ENCODE measurements at places on chromosomes 4 and X.

- no peak for DNase-seq
These were observed 789.0 kb downstream of the TECRL start for GRCh38 chr4:63620271-63620670.

DNA sequence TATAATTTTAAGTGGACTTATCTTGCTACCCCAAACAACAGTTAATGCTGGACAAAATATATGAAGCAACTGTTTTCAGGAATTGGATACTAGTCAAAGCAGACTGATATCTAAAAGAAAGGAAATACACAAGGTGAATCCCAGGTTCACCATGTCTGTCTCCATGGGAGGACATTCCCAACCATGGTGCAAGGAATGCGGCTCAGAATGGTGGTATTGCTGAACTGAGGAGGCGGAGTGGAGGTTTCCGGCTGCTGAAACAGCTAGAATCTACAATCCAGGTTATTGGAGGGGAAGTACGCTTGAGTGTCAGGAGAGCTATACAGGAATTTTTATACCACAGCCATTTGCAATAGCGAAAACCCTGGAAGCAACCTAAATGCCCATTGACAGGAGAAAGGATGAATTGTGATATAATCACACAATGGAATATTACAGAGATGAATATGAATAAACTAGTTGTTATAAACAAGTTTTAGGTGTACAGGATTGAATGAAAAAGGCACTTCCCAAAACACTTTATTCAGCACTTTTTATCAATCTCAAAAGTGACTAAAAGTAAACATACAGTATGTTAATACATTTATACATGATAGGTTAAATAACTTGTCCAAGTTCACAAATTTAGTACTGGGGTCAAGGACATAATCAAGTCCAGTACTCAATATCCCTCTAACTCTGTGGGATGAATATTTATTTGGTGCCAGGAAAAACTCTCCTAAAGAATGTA lies 9.0 kb downstream of the HMGB2 start:
- DNase-seq: no peak

DNA sequence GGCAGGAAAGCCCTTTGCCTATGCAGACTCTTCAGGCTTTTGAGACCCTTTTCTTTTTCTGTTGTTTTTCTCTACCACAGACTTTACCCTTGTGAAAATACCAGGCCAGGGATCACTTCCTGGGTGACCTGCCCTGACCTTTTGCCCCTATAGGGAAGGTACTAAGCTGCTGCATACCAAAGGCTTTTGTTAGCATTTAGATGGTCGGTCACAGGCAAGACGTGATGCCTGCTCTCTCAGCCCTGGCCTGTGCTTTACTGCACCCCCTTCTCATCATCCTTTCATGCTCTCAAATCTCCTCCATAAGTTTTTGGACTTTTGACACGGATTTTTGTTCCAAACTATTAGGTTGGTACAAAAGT lies 98.2 kb downstream of the ARHGAP10 start:
- DNase-seq: no peak

DNA sequence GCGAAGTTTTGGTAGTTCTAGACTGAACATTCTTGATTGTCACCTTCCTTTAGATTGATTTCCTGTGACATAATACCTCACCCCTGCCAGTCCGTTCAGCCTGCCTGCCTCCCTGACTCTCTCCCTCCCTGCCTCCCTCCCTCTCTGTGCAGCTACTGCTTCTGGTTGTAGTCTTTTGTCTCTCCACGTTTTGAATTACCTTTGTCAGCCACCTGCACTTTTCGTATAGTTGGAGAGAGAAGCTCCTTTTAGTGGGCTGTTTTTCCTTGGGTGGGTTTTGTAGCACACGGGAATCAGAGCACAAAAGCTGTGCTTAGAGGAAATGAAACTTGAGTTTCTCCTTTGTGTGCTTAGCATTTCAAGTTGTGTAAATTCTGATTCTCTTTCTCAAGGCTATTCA lies 32.6 kb upstream of the MSMO1 start:
- no peak for DNase-seq

DNA sequence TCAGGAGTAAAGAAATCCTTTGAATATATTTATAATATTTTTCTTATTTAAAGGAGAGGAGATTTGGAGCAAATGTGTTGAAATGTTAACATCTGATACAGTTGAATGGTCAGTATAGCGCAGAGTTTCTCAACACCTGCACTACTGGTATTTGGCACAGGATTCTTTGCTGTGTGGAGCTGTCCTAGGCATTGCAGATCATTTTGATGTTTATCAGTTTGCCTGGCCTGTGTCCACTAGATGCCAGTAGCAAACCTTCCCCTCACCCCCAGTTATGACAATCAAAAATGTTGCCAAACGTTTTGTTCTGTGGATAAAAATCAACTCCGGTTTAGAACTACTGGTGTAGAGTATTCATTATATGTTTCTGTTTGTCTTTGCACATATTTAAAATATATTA lies 765.3 kb upstream of the SLIT2 start:
- DNase-seq: no peak

DNA sequence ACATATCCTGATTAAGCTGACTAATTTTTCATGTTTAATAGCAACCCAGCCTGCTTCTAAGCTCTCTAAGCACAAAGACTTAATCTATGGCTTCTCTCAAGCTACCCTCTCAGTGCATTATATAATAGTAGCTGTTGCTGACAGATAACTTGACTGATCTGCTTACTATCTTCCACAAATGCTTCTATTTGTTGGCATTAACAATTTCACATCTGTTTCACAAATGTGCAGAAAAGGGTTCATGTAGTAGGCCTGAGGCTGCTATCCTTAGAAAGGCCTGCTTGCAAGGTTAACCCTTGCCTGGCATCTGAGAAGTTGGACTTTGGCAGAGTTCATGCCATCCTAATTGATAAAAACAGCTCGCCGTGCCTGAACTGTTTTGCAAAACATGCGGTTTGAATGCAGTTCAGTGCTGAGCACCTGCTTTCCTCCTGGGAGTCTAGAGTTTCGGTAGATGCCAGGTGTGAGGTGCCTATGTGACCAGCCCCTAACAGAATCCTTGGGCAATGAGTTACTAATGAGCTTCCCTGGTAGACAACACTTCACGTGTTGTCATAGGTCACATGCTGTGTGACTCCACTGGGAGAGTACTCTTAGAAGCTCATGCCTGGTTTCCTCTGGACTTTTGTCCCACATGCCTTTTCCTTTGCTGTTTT lies 68.4 kb downstream of the NSG1 start:
- DNase-seq: no peak

GRCh38 chr4:147052361-147052760 lies 106.7 kb upstream of the TTC29 start:
- no peak for DNase-seq

DNA sequence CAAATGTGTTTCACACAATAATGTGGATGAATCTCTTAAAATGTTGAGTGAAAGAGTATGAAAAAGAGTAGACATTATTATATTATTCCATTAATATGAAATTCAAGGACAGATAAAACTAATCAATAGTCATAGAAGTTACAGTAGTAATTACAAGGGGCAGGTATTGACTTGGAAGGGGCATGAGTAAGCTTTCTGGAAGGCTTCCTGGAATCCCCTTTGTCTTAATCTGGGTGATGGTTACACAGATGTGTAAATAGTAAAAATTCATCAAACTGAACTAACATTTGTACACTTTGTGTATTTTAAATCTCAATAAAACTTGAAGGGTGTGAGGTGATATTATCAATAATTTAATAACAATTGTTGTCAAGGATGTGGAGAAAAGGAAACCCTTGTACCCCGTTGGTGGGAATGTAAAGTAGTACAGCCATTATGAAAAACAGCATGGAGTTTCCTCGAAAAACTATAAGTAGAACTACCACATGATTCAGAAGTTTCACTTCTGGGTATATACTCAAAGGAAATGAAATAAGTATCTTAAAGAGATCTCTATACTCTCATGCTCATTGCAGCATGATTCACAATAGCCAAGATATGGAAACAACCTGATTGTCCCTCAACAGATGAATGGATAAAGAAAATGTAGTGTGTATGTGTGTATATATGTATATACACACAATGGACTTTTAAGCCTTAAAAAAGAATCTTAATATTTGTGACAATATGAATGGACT lies 96.9 kb upstream of the MID1IP1 start:
- DNase-seq: no peak

DNA sequence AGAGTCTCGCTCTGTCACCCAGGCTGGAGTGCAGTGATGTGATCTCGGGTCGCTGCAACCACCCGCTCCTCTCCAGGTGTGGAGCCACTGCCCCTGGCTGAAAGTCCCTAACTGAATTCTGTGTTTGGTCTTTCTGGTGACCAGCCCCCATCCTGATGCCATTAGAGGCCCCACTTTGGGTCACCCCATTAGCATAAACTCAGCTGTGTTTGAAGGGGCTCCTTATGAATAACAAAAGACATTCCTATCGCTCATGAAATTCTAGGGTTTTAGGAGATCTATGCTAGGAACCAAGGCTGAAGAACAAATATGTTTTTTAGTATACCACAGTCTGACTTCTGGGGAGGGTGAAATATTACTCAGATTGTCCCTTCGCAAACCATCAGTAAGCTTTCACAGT lies 652.9 kb downstream of the ADGRL3 start:
- DNase-seq: no peak

GRCh38 chr4:182448281-182449151 lies 205.3 kb downstream of the TENM3 start:
- no peak for DNase-seq

DNA sequence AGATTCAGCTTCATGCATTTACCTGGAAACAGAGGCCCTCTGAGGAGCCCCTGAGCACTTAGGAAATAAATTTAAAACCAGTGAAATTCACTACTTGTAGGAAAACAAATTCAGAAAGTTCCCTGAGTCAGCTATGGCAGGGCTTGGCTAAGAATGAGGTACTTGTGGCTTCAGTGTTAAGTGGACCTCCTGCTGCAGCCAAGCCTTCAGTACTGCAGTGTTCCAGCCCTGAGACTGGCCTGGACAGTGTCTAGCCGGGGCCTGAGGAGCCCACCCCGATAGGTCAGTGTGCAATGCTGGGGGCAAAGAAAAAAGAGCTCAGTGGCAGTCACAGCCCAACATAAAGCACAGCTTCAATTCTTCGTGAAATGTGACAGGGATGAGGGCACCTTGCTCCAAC lies 41.9 kb downstream of the F11 start:
- DNase-seq: no peak

- no peak for DNase-seq
These were observed 54.8 kb downstream of the DHRSX start for GRCh38 chrX:2445662-2446623.

GRCh38 chr4:81906905-81907304 lies 435.2 kb upstream of the RASGEF1B start:
- no peak for DNase-seq

DNA sequence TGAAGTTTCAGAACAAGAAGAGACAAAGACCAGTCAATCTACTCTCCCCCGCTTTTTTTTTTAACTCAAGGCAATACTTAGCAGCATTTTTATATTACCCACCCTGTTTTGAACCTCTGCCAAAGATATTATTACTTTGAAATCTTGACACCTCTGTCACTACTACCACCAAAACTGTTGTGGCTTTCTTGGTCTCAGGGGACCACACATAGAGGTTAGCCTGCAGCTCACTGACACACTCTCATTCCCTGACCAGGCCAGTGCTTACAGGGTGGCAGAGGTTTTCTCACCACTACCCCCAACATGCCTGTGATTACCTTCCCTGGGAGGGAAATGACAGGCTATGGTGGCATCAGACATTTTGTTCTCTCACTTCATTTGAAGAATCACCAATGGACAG lies 137.4 kb upstream of the STIM2 start:
- no peak for DNase-seq

DNA sequence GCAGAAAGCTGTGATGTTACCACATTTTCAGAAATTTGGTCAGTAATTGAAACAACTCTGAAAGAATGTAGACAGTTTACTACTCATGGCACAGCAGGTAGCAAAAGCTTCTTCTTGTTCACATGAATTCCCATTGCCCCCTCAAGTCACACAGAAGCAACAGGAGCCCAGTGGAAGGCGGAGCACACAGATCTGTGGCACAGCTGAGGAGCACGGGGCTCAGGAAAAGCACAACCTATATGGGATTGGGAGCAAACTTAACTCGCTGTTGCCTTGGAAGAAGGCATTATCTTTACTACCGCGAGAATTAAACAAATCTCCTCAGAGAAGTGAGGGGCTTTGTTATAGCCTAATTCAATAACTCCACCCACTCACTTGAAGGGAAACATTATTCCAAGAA lies 358.5 kb downstream of the SPOCK3 start:
- DNase-seq: no peak

GRCh38 chr4:95198961-95199360 lies 349.8 kb downstream of the UNC5C start:
- no peak for DNase-seq

GRCh38 chr4:158193171-158193749 lies 17.0 kb upstream of the TMEM144 start:
- DNase-seq: peak; percentile 9

DNA sequence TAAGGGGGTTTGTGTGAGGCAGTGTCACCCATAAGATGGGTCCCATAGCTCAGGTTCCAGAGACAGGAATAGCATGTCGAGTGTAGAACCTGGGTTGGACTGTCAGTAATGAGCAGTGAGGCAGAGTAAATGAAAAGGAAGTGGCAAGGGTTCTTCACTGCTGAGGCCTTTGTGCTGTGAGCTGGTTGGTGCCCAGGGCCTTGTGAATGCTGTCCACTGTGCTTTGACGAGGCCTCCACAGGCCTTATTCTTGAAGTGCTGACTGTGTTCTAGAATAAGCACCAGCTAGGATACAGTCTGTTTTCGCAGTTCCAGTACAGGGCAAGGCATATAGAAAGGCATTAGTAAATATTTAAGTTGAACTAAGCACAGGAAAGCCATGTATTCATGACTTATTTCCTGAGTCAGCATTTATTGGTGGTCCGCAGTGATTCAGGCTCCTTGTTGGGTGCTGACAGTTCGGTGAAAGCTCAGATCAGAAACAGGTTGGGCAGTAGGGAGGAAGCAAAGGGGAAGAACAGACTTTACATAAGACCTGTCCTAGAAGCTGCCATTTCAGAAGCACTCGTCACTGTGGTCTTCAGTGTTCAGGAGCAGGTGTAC lies 25.6 kb upstream of the TADA2B start:
- no peak for DNase-seq

DNA sequence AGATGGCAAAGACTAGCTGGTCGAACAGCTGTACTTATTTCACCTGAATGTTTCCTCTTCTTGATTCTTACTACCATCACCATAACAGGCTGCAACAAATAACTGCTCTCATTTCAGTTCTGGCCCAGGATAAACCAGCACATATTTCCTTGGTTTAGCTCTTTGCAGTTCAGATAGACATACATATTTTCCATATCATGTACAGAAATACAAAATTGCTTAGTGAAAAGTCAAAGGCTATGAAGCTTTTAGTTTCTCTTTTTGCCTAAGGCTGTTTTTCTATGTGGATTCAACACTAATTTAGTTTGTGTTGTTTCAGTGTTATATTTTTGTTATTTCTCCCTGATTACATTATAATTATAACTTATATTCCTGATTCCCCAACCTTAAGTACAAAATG lies 103.6 kb upstream of the BMP3 start:
- no peak for DNase-seq

- DNase-seq: no peak
These were observed 97.3 kb downstream of the RS1 start for GRCh38 chrX:18574591-18574990.

GRCh38 chr4:54384563-54384962 lies 155.5 kb downstream of the PDGFRA start:
- DNase-seq: peak; percentile 42

Measured in GDM1 (cell line).